Keratinocyte (primary cell): ENCODE measurements at places on chromosomes 2 and 18. TPM values are rescaled to one million over a fixed set of nuclear protein-coding genes. Genes with fewer than 3 reads are reported as not detected.

SLC23A3 gene
- polyA plus RNA-seq, result 0.48 to 2.4 TPM (median 1.4 TPM) in 3 replicates

DAW1 gene
- 0.18 to 0.24 TPM (median 0.18 TPM) in 3 replicates for polyA plus RNA-seq

FEZ2 gene
- 29.6 to 56.2 TPM (median 35.4 TPM) in 3 replicates for polyA plus RNA-seq

CDK15 gene
- polyA plus RNA-seq, result 0.35 to 1.4 TPM (median 0.96 TPM) in 3 replicates

MARCHF4 gene
- 2.4 to 9.2 TPM (median 5.3 TPM) in 3 replicates for polyA plus RNA-seq

CASP10 gene
- 5.0 to 7.1 TPM (median 6.6 TPM) in 3 replicates for polyA plus RNA-seq

DTYMK gene
- 19.4 to 32.1 TPM (median 31.6 TPM) in 3 replicates for polyA plus RNA-seq

RBBP8 gene
- 126 to 169 TPM (median 137 TPM) in 3 replicates for polyA plus RNA-seq

DES gene
- not detected in 3 replicates for polyA plus RNA-seq

B4GALT6 gene
- polyA plus RNA-seq, result 2.3 to 7.1 TPM (median 5.0 TPM) in 3 replicates

SRBD1 gene
- 5.8 to 8.8 TPM (median 5.9 TPM) in 3 replicates for polyA plus RNA-seq

LIMS3 gene
- 0.05 TPM in 1 of 3 replicates, not detected in the others for polyA plus RNA-seq

CDCA7 gene
- polyA plus RNA-seq, result 7.6 to 30.9 TPM (median 30.1 TPM) in 3 replicates

DLGAP1 gene
- polyA plus RNA-seq, result not detected in 3 replicates

PCARE gene
- 0.01 TPM in 1 of 3 replicates, not detected in the others for polyA plus RNA-seq

KCTD18 gene
- 7.4 to 11.0 TPM (median 10.9 TPM) in 3 replicates for polyA plus RNA-seq

TBR1 gene
- 0.03 TPM in 1 of 3 replicates, not detected in the others for polyA plus RNA-seq
